ENCODE measurements at places on chromosomes 3 and 15.

GRCh38 chr15:85151861-85152260, 170.2 kb downstream of the PDE8A start:
- no peak for DNase-seq

GRCh38 chr3:39641274-39641673, 168.1 kb upstream of the MYRIP start:
- no peak for DNase-seq

- no peak for DNase-seq
Measured at GRCh38 chr3:41120460-41120859, 78.8 kb upstream of the CTNNB1 start.

DNA sequence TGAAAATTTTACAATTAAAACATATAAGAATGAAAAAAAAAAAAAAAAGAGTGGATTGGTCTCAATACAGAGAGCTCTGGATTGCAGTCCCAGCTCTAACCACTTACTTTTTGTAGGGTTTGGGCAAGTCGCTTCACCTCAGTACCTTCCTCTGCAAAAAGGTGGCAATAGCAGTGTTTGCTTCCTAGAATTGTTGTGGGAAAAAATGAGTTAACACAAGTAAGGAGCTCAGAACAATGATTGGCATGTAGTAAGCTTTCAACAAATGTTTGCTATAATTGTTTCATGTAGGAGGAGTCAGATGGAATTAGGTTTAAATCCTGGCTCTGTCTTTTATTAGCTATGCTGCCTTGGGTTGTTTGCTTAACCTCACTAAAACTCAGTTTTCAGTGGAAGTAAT, 425.2 kb upstream of the TBL1XR1 start:
- DNase-seq: no peak

GRCh38 chr3:134625462-134625861, 25.4 kb downstream of the KY start:
- no peak for DNase-seq

DNA sequence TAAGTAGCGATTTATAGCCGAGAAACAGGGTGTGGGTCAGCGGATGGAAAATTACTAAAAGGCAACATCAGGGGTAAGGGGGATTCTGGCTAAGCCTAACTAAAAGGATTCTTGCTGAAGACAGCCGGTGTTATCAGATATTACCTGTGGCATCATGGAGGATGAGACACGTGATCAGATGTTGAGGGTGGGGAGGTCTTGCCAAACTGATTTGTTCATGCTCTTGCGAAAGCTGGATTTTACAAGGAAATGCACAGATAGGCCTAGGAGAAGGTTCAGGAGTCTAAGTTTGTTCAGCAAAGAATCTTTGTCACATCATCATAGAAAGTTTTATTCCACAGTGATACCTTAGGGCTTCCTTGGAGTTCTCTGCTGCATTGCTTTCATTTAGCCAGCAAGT, 396.8 kb upstream of the TBL1XR1 start:
- no peak for DNase-seq

GRCh38 chr15:88612186-88612796, 8.8 kb upstream of the AEN start:
- no peak for DNase-seq

DNA sequence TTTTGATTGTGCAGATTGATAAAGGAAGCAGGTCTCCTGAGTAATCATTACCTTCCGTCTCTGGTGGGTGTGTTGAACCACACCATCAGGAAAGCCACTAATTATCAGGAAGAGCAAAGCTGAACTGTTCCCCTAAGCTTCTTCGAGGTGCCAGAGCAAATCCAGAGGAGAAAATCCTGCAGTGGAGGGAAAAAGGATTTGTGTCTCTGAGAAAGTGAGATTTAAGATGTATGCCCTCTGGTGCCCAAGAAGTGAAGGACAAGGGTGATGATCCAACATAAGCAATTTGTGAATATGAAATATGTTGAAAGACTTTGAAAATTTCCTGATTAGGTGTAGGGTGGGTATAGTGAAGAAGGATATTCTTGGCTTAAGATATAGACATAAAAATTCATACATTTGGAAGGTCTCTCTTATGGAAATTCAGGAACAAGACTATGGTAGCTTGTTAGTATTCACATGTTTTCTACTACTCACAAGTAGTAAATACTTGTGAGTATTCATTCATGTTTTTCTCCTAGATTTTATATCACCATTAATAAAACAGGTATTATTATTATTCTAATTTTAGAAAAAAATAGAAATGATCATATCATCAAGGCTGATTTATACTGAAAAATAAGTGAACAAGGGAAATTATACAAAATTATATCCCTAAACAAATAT, 34.8 kb downstream of the COMMD2 start:
- peak; percentile 41 for DNase-seq
